Activated CD4-positive, alpha-beta T cell treated with anti-CD3 and anti-CD28 coated beads for 36 hours (primary cell): ENCODE measurements at places on chromosomes 6 and 20. TPM values are rescaled to one million over a fixed set of nuclear protein-coding genes. Genes with fewer than 3 reads are reported as not detected.

DNA sequence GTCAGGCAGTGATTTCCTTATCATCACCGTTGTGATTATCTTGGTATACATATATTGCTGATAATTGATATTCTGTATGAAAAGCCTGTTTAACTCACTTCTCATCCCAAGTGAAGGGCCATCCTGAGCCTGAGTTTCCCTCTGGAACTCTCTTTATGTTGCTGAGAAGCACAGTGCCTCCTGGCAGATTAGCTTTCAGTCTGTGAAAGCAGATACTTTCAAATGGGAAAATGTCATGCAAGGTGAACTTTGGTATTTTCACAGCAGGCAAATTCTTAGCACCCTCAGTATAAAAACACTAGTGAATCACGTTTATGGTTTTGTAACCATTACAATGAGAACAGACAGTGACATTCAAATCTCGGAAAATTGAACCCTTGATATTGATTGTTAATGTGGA, 151.6 kb downstream of the PRIM2 start:
- H3K27ac ChIP-seq, result no peak overlapping the region
- peaks cover 16% of the 10 kb centered on the region for H3K36me3 ChIP-seq
- no peak overlapping the region for H3K4me3 ChIP-seq
- no peaks in the 10 kb centered on the region for H3K27me3 ChIP-seq
- H3K4me1 ChIP-seq, result no peaks in the 10 kb centered on the region

CLIC5 gene
- 2.2 TPM for total RNA-seq

- H3K36me3 ChIP-seq, result no peaks in the 10 kb centered on the region
- DNase-seq, result peak; percentile 33
- no peaks in the 10 kb centered on the region for H3K27me3 ChIP-seq
Measured at GRCh38 chr6:137792160-137793033, 74.7 kb upstream of the TNFAIP3 start.

DNA sequence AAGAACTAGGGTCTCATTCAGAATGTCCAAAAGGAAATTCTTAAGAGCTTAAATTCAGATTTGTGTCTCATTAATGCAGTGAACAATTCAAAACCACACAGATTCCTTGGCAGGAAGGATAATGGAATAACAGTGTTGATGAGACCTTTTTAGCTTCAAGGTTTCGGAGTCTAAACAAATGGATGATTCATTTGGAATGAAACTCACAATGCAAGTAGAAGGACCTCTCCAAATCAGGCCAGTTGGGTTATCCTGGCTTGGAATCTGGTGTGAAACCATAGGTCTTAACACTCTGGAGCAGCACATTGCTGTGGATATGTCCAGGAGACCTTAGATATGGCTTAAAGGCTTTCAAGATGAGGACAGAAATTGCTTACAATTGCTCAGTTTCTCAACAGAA, 44.9 kb downstream of the KCTD20 start:
- no peaks in the 10 kb centered on the region for H3K27me3 ChIP-seq
- no peak overlapping the region for H3K4me3 ChIP-seq
- peaks cover 6% of the 10 kb centered on the region for H3K4me1 ChIP-seq
- H3K36me3 ChIP-seq, result peaks cover 54% of the 10 kb centered on the region

MYB gene
- total RNA-seq, result 29.2 TPM

- H3K27me3 ChIP-seq, result peaks cover 48% of the 10 kb centered on the region
- no peak overlapping the region for H3K27ac ChIP-seq
- H3K4me3 ChIP-seq, result no peak overlapping the region
Measured at GRCh38 chr20:45312241-45312640, 4.1 kb upstream of the MATN4 start.

PLCB1 gene
- 1.4 TPM for total RNA-seq
